Vagina (tissue), 2 donors: ENCODE measurements at places on chromosomes 1 and 21. TPM values are rescaled to one million over a fixed set of nuclear protein-coding genes. Genes with fewer than 3 reads are reported as not detected.

The GJB4 gene
- 2.0 TPM for total RNA-seq

The B3GALT5 gene
- total RNA-seq: 1.5 TPM

The BRDT gene
- not detected for total RNA-seq

The KRTAP13-2 gene
- not detected for total RNA-seq

The CCDC30 gene
- total RNA-seq: 1.5 TPM

The CLCA1 gene
- not detected for total RNA-seq

The PPM1J gene
- total RNA-seq: 7.9 TPM

The CGN gene
- total RNA-seq: 13.0 TPM

The EVA1B gene
- 101 TPM for total RNA-seq

The S100A14 gene
- total RNA-seq: 323 TPM

The COL11A1 gene
- not detected for total RNA-seq

The C4BPA gene
- not detected for total RNA-seq

The C1orf87 gene
- not detected for total RNA-seq

The SPRR1B gene
- 216 TPM for total RNA-seq

The CAMK1G gene
- not detected for total RNA-seq

The DTL gene
- total RNA-seq: 7.4 TPM

The CADM3 gene
- 23.8 TPM for total RNA-seq

The AGBL4 gene
- not detected for total RNA-seq

The GREM2 gene
- 1.2 TPM for total RNA-seq

The TSPEAR gene
- not detected for total RNA-seq

The MX2 gene
- total RNA-seq: 13.5 TPM

The GBP6 gene
- 23.1 TPM for total RNA-seq

The TDRD5 gene
- total RNA-seq: not detected

The C1orf94 gene
- total RNA-seq: not detected

The CLCNKB gene
- total RNA-seq: not detected

The ASPM gene
- total RNA-seq: 4.2 TPM

The IL12RB2 gene
- total RNA-seq: 0.74 TPM

The KLF17 gene
- total RNA-seq: 0.25 TPM

The LRRC8B gene
- 9.8 TPM for total RNA-seq

The OR10J1 gene
- total RNA-seq: not detected

The SPRR2E gene
- total RNA-seq: 11.8 TPM

The BTBD8 gene
- total RNA-seq: 6.1 TPM

The ANKRD45 gene
- total RNA-seq: not detected

The ZDHHC18 gene
- 31.4 TPM for total RNA-seq

The EFNA3 gene
- total RNA-seq: 22.3 TPM

The NPHS2 gene
- total RNA-seq: not detected

The S100A7A gene
- not detected for total RNA-seq

The FCRL6 gene
- total RNA-seq: not detected

The RCC2 gene
- 31.2 TPM for total RNA-seq
